ENCODE measurements at places on chromosomes 16 and 17.

- no peak for DNase-seq
These were observed 656.3 kb downstream of the HS3ST4 start for GRCh38 chr16:26348095-26348494.

DNA sequence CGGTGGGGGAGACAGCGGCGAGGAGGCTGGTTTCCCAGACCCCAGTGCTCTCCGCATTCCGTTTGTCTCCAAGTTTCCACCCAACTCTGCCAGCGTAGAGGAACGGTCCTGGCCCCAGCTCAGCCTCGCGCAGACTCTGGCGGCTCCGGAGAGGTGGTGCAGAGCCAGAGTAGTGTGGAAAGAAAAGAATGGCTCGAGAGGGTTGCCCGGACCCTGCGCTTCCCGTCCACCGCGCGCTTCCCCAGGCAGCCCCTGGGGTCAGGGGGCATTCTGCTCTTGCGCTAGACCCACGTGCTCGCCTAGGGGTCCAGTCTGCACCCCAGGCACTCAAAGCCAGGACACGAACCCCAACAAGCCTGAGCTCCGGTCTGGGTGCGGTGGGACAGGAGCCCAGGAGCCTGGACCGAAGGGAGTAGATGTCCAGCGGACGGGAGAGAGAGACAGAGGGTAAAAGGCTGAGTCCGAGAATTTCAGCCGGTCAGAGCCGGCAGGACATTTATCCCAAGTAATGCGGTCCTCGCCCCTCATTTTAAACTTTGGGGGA is 3.8 kb downstream of the PMP22 start:
- DNase-seq: no peak

DNA sequence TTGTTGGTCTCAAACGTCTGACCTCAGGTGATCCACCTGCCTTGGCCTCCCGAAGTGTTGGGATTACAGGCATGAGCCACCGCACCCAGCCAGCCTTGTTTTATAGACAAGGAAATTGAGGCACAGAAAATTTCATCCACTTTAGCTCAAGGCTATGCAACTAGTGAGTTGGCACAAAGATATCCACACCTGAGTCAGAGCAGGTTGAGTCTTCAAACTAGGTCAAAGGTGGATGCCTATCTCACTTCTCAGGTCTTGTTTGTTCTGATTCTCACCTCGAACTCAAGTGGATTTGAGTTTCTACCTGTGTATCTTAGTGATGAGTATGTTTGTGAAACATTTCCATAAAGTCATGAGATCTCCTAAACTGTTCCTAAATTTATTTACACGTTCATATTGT is 35.6 kb upstream of the GAS7 start:
- no peak for DNase-seq

- no peak for DNase-seq
These were observed 5.1 kb downstream of the ITGA2B start for GRCh38 chr17:44384281-44384822.

- peak; percentile 49 for DNase-seq
These were observed 17.0 kb upstream of the RFFL start for GRCh38 chr17:35080536-35080935.

DNA sequence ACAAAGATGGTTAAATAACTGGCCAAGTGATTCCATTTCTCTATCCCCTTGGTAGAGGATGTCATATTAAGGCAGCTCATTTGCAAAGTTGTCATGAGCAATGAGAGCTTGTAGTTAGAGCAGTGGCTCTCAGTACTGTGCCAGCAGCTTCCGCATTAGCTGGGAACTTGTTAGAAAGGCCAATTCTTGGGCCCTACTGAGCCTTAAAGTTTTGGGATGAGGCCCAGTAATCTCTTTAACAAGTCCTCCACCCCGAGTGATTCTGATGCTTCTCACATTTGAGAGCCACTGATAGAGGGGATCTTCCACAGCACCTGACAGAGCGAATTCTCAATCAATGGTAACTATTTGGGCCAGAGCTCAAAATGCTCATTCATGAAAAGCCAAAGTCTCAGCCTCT is 20.2 kb upstream of the CCL1 start:
- DNase-seq: no peak

DNA sequence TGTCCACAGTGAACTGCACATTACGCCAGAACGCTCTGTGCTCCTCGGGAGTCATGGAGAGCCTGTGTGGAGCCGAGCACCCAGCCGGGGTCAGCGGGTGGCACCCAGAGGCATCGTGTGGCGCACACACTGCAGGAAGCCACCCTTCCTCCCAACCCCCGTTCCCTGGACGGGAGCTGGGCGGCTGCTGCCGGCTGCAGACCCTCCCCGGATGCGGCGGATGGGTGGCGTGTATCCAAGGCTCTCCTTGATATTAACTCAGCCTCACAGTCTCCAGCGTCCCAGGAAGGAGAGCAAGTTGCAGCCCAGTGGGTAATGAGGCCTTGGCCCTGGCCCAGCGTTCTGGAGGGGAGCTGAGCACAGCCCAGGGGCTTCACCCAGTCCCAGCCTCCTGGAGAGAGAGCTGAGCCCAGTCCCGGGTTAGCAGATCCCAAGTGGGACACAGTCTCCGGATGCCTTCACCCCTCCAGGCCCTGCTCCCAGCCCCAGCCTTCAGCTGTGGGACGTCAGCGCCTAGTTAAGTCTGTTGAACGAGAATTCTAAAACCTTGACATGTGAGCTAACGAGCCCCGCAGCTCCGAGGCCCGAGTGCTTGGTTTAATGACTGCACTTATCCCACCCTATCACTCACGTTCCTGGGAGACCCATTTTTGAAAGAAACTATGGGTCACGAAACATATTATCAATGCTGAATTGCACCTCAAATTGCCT is 86.6 kb downstream of the TBC1D16 start:
- no peak for DNase-seq

All from activated CD8-positive, alpha-beta T cell treated with anti-CD3 and anti-CD28 coated beads, Interleukin-2, amount 10 ng/mL, durations not matched to agents 7 days and 5 days (primary cell).